Naive B cell (primary cell): ENCODE measurements at places on chromosomes 5 and 9. TPM values are rescaled to one million over a fixed set of nuclear protein-coding genes. Genes with fewer than 3 reads are reported as not detected.
A peak's percentile ranks its signal among the peaks of the same experiment; 100 is the strongest.

GRCh38 chr9:73230251-73230650, 78.6 kb downstream of the ANXA1 start:
- DNase-seq: no peak

- no peak for DNase-seq
These were observed 7.0 kb downstream of the ASS1 start for GRCh38 chr9:130451509-130452388.

DNA sequence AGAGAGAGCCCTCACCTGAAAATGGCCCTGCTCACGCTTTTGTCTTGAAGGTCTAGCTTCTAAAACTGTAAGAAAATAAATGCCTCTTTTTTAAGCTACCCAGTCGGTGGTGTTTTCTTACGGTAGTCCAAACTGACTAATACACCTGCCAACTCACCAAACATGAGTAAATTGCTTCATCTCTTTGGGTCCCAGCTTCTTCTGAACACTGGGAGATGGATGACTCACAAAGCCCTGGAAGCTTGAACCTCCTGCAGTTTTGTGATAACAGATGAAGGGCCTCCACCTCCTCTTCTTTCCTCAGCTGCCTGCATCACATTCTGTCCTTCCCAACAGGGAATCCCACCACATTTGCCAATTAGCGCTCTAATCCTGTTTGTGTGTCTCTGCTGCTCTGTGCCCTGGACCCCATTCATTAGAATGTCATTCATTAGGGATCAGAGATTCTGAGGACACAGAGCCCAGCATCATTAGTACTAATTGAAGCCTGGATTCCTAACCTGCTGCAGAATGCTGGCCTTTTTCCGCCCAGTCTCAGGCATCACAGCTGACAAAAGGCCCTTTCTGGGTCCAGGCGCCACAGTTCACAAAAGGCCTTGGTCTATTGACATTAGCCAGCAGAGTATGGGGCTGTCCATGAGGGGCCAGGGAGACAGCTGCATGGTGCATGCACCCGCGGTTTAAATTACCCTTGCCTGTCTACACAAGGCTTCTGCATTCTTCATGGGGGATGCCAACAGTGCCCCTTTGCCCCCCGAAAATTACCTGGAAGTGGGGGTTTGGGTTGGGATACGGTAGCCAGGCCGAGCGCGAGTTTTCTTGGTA, 349.3 kb downstream of the SEMA5A start:
- no peak for DNase-seq

- no peak for DNase-seq
These were observed 796.6 kb downstream of the TLE1 start for GRCh38 chr9:80892703-80893102.

The TSSK1B gene
- not detected for polyA plus RNA-seq

- DNase-seq: no peak
These were observed 43.4 kb upstream of the TRIM32 start for GRCh38 chr9:116643691-116644090.

DNA sequence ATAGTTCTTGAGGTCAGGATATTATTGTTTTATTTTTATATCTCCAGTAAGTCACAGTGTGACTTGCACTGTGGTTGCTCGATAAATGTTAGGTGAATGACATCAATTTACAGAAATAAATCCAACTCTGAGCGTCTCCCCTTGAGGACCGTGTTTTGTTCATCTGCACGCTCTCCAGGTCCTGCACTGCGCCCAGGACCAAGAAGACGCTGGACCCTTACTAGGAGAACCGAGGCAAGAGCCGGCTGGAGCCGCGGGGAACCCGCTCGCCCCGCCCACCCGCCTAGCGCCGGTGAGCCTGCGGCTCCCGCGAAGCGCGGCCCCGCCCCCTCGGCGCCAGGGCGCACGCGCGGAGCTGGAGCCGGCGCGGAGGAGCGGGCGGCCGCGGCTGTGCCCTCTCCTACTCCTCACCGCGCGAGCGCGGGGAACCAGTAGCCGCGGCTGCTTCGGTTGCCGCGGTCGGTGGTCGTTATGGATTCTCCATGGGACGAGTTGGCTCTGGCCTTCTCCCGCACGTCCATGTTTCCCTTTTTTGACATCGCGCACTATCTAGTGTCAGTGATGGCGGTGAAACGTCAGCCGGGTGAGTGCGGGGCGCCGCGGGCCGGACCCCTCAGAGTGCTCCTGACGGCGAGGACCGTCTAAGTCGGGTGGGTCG, at the start of gene TMEM38B:
TSS of gene TMEM38B (plus strand) at position 352 of the 658 bp plus-strand sequence. CDS start at position 472, 120 bp downstream.
- peak; percentile 84 for DNase-seq

GRCh38 chr9:116182876-116183275, 29.3 kb downstream of the PAPPA start:
- DNase-seq: no peak

The IFNA21 gene
- polyA plus RNA-seq: not detected

DNA sequence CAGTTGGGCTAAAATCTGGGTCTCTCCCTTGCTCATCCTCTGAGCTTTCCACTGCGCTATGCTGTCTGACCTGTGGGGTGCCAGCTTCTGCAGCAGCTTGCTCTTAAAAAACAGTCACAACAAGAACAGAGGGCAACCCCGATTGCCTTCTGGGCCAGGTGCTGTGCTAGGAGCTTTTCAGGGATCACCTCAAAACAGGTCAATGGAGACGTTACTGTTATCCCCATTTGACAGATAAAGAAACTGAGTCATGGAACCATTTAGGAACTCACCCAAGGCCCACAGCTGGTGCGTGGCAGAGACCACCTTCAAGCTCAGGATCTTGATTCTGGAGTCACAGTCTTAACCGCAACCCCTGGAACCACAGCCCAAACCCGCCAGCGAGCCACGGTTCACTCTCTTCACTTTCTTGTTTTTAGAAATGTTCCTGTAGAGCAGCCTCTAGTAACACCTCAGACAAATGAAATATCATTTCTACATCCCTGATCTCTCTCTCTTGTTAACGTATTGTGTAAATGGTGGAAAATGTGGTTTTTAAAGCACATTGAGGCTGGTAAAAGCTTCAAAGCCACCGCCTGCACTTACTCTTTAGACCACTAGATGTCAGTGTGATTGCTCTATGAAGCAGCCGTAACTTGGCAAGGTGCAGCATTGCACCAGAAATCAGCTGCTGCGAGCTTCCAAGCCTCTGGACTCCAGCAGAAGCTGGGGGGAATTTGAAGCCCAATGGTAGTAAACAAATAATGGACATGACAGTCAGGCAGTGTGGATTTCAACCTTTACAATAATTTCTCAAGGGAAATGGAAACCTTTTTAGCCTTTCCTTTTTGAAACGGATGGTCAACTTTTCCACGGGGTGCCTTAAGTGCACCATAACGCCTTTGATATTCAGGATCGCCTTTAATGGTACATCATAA, 1.7 kb downstream of the FYB1 start:
- DNase-seq: peak; percentile 41

DNA sequence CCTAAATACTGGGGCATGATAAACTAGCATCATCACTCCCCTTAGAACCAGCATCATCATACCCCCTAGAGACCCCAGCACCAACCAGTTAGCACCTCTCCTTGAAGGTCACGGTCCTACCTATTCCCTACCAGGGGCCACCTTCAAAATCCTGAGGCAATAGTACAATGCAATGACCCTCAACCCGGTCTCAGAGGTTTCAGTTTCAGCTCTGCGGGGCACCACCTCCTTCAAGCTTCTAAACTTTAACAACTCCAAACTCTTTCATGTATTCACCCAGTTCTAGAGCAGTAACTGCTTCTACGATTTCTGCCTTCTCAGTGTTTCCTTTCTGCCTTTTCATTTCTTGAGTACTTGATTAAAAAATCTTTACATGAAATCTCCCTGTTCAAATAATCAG, 130.1 kb upstream of the EPB41L4A start:
- no peak for DNase-seq

DNA sequence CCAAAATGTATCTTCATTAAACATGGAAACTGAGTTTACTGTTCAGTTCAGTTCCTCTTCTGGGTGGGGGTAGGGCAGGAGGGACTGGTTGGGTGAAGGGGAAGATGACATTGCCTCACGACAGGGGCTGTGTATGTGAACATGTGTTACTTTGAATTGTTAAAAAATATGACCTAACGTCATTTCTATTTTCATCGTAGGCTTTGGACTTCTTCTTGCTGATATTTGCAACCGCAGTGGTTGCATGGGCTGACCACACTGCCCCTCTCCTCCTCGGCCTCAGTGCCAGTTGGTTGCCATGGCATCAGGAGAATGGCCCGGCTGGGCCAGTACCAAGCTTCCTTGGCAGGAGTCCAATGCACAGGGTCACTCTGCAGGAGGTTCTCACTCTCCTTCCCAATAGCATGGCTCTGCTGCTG, 41.5 kb downstream of the HACD4 start:
- no peak for DNase-seq

DNA sequence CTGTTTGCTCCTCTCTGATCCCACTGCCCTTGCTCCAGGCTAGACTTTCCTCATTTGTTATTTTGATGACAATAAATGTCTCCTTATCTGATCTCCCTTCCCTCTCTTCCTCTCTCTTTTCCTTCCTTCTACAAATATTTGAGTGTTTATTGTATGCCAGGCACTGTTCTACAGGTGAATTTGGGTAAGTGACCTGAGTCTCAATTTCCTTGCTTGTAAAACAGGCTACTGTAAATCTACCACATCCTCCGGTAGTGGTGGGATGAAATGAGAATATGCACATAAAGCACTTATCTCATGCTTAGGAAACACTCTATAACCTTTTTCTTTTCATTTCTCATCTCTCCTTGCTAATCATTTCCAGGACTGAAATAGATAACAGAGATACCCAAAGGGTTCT, 86.4 kb downstream of the HMHB1 start:
- DNase-seq: no peak

The KIF24 gene
- polyA plus RNA-seq: 0.08 TPM

GRCh38 chr5:25713259-25713658, 1068.5 kb upstream of the CDH10 start:
- no peak for DNase-seq

The HK3 gene
- polyA plus RNA-seq: not detected

- DNase-seq: no peak
These were observed 297.6 kb downstream of the BRINP1 start for GRCh38 chr9:119071636-119072035.

The MARCOL gene
- not detected for polyA plus RNA-seq

GRCh38 chr9:107665057-107665456, 175.5 kb upstream of the KLF4 start:
- no peak for DNase-seq

DNA sequence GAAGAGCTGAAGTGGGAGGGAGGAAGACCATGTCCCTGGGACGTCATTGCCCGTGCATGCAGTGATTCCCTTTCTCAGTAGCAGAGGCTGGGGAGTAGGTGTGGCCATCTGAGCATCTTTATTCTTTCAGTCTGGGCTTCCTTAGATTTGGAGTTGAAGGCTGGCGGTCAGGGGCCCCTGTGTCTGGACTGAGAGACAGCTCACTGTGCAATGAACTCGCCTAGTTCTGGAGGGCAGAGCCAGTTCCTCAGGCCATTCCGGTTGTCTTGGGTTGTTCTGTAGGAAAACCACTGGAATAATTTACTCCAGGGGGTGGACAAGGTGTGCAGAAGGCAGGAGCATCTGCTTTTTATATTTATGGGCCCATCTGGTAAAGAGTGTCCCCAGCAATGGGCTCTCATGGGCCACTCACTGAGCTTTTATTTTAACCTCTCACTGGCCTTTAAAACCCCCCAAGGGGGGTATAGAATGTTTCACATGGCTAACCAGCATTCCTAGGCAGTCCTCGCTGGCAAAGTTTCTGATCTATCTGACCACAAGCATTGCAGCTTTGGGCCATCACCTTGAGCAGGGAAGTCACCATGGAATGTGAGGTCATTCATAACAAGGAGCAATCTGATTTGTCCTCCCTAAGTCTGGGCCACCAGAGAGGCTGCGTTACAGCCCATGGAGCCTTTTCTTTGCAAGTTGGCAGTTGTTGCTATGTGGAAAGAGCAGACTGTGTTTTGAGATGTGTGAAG, 9.2 kb downstream of the STC2 start:
- DNase-seq: no peak

The HOMER1 gene
- 0.69 TPM for polyA plus RNA-seq

The GDNF gene
- not detected for polyA plus RNA-seq

The AMBP gene
- polyA plus RNA-seq: not detected

DNA sequence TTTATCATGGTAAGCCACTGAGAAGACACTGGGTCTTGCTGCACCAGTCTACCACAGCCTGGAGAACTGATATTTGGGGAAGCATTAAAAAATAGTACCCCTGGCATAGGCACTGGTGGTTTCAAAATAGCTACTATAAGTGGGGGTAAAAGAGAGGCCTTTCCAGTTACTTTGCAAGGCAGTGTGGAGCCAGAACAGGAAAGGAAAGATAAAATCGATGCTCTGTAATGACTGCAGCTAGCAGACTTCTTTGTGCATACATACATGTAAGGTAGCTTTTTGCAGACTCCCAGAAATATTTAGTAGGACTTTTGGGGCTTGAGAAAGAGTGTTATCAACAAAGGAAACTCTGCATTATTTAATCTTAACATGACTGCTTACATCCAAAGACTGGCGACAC, 31.3 kb upstream of the ALDOB start:
- no peak for DNase-seq

The PCDHB16 gene
- polyA plus RNA-seq: not detected

GRCh38 chr9:21995006-21995665, 545 bp downstream of the CDKN2B-AS1 start:
- peak; percentile 94 for DNase-seq

The MLANA gene
- 0.16 TPM for polyA plus RNA-seq

- no peak for DNase-seq
These were observed 3.2 kb downstream of the CDKN2B start for GRCh38 chr9:22005702-22006606.

DNA sequence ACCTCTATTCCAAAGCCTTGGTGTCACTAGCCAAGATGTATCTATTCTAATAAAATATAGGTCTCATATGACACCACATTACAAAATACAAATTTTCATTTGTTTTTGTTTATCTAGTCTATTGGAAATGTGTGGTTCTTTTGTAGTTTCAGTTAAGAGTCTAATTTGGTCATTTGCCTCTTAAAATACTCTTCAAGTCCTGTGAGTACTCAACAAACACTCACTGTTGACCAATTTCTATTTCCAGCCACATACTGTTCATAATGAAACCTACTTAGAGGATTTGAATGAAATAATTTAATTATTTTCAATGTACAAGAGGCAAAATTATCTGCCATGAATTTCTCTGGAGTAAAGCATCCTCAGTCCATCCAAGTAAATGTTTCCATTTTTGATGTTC, 40.6 kb downstream of the SLC1A3 start:
- DNase-seq: no peak

The TMEM215 gene
- not detected for polyA plus RNA-seq

- DNase-seq: no peak
These were observed 77.2 kb upstream of the KLF9 start for GRCh38 chr9:70491426-70492318.

GRCh38 chr9:80516679-80517078, 944.9 kb downstream of the TLE4 start:
- no peak for DNase-seq

GRCh38 chr5:80119372-80119771, 84.2 kb downstream of the THBS4 start:
- no peak for DNase-seq

- no peak for DNase-seq
These were observed 2.5 kb downstream of the LHX6 start for GRCh38 chr9:122226142-122226757.
